ENCODE measurements at places on chromosomes 4 and X. TPM values are rescaled to one million over a fixed set of nuclear protein-coding genes. Genes with fewer than 3 reads are reported as not detected.

DNA sequence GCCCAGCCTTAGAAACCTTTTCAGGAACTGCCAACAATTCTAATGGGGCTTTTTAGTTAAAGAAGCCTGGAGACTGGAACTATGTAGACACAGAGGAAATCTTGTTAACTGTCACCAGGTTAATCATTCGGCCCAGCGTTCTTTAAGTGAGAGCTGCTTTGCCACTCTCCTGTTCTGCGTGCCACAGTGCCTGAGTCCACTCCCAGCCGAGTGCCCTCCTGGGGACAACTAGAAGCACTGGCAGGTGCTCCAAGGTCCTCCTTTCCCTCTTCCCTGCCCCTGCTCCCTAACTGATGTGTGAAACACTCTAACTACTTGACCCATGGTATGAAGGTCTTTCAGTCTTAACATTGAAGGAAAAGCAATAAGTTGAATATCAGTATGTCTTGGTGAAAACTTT, 151.2 kb upstream of the TLL1 start:
- DNase-seq, result no peak

DNA sequence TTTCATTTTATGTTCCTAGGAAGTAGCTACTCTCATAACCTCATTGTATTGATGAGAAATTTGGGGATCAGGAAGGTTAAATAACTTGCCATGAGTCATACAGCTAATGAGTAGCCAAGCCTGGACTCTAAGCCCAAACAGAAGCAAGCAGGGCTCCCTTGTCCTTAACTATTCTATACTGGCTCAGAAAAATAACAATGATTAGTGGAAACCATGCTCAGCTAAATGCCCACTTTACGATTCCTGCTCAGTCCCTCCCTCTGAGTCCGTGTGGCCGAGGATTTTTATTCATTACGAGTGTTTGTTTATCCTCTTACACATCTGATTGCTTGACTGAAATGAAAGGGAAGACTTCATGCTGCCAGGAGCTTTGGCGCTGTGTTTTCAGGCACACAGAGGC, 100.9 kb downstream of the SLC34A2 start:
- DNase-seq, result no peak

DNA sequence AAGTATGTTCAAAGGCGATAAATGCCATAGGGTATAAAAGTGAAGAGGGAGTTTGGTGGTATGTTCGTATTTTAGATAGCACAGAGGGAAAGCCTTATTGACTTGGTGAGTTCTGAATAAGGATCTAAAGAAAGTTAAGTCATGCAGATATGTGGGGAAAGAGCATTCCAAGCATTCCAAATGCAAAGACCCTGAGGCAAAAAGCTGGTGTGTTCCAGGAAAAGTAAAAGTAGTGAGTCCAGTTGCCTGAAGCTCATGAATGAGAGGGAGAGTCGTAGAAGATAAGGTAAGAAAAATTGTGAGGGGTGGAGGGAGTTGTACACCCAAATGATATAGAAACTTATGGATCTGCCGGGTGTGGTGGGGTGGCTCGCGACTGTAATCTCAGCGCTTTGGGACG, 426.7 kb downstream of the RPA4 start:
- no peak for DNase-seq

DNA sequence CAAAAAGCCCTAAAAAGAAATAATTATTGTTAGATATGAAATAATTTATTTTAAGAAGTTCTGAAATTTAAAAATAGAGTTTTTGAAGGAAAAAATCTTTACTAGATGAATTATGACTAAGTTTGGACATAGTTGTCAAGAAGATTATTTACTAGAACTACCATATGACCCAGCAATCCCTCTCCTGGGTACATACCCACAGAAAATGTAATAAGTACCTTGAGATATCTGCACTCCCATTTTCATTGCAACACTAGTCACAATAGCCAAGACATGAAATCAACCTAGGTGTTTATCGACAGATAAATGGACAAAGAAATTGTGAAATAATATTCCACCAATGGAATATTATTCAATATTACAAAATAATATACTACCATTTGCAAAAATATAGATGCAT, 109.9 kb downstream of the PDHA2 start:
- DNase-seq, result no peak

DNA sequence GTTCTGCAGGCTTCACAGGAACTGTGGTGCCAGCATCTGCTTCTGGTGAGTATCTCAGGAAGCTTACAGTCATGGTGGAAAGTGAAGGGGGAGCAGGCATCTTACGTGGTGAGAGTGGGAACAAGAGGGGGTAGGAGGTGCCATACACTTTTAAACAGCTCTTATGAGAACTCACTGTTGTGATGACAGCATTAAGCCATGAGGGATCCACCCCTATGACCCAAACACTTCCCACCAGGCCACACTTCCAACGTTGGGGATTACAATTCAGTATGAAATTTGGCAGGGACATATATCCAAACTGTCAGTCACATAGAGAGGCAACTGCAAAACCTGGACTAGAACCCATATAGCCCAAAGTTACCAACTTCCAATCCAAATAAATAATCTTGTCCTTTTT, 43.1 kb upstream of the ZCCHC12 start:
- no peak for DNase-seq

DNA sequence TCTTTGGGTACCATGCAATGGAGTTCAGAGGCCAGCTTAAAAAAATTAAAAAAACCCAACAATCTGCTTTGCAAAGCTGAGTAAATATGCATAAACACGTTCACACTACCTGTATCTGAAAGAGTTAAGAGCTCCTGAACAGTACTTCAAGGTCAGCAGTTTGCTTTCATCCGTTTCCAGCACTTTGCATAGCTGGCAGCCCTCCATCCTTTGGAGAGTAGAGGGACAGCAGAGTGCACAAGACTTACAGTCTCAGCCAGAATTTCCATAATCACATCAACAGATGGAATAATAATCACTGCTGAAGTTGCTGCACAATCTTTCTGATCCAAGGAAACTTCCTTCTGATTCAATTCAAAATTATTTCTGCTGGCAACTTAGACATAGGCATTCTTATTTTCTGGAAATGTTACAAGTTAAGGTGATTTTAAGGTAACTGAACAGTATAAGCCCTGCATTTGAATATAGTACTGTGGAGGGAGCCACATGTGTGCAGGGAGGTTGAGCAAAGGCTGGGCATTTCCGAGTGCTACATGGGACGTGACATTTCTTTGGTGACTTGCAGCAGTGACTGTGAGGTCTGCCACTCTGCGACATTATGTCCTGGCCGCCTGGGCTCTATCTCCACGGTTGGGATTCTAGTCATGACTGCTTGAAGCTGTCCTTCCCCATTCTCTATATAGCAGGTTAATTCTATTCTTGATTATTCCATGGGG, 73.5 kb upstream of the EMCN start:
- peak; percentile 32 for DNase-seq

DNA sequence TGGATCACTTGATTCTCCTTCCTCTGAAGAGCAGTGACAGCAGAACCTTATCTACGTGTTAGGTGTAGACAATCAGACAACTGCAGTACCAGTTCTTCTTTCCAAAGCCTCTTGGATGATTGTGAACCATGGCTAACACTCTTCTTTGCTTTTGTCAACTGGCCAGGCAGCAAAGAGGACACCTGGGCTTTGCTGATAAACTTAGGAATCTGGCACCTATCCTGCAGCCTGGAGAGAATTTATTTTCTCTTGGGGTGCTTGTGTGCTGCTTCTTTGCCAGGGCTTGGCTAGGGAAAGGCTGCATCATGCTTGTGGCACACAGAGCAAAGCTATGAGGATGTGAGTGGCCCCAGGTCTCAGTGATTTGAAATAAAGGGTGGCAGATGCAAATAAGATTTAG, 77.4 kb downstream of the ANAPC4 start:
- no peak for DNase-seq

DNA sequence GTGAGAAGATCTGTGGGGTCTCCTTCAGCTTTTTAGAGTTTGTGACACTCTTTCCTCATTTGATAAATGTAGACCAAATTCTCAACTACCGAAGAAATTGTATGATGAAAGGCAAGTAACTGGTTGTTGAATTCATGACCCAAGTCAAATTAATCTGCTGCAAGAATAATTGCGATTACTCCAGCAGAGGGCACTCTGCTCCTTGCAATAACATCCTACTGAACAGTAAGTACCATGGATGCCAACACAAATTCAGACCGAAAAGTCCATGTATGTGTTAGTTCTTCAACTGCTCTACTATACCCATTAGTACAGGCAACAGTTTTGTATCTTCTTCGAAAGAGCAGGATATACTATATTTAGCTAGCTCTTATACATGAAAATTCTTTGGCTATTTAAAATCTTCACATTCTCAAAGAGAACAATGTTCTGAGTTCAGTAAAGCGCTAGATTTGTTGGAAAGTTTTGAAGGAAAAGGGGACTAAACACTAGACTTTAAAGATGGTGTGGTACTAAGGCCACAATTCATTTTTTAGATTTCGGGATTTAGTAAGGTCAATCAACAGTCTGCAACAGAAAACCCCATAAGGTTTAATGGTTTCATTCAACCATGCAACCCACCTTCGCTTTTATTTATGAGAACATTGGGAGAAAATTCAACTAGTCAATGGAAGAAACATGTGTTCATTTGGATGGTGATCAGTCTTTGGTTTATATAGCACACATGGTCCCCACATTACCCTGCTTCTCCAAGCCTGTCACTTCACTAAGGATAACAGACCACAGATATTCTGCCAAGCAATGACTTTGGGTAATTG, 105.4 kb upstream of the TBC1D9 start:
- no peak for DNase-seq

- no peak for DNase-seq
Observed at GRCh38 chr4:24979554-24979953, 51.2 kb downstream of the LGI2 start.

DNA sequence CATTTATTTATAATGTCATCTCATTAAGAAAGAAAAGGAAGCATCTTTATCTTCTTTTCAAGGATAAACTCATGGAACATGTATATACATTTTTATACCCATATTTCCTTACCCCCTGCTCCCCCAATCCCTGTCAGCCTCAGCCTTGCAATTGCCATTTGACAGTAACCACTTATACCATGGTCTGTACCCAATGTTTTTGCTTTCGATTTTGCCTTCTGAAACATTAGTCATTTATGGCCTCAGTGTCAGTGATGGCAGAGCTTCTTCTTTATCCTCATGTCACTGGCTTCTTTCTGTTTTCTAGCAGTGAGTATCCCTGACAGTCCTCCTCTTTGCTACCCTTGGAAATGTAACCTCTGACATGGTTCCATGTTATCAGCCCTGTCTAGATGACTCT, 228.4 kb downstream of the SPRY1 start:
- DNase-seq, result no peak

DNA sequence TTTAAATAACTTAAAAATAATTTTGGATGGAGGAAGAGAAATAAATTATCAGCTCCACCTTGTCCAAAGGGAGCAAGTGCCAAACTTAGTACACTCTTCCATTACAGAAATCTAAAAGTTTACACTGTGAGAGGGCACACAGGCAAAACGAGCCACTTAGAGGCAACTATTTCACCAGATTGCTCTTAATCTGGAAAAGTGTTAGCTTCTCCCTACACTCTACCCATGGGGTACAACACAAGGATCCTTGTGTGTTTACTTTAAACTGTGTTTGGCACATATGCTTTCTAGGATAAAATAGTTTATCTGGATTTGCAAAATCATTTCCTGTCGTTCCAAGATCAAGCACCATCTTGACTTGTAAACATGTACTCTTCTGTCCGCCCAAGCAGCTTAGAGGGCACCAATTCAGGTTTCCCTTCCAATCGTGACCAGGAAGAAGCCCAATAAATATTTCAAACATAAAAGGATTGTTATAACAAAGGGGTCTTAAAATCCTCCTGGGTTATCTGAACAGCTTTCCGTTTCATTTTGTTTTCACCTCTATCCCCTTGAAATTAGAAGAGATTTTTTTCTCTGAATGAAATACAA, 29.0 kb upstream of the KDR start:
- no peak for DNase-seq

- DNase-seq, result no peak
Observed at GRCh38 chr4:138348055-138348454, 105.9 kb upstream of the SLC7A11 start.

DNA sequence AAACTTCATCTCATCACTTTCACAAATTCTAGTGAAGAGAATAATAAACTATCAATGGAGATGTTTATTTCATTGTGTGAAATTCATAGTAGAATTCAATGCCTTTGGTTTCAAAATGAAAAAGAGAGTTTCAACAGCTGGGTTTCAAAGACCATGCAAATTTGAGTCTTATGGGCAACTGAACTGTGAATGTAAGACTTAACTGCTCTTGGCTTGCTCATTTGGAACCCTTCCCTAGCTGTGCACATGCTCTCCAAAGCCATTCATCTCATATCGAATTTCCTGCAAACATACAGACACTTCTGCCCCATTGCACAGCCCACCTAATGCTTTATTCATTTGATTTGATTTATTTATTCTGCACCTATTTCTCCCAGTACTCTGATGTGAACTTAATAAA, 154.5 kb downstream of the GRXCR1 start:
- no peak for DNase-seq

DNA sequence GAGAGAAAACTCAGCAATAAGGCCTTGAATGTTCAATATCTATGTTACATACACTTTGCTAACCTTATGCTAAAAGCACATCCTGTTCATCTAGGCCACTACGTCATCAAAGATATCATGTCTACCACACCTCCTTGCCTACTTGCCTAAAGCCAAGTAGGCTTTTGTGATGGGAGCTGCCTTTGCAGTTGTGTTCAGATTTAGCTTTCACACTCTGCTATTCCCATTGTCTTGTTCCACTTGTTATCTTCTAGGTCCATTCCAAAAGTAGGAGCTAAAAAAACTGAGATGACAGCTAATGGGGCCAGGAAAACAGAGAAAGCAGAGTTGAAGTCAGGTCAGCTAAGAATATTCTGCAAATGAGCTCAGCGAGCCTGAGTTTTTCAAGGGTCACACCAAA, 153.6 kb upstream of the EDNRA start:
- DNase-seq, result peak; percentile 13

GRCh38 chr4:108885211-108885610, 122.4 kb upstream of the ETNPPL start:
- no peak for DNase-seq

- no peak for DNase-seq
Observed at GRCh38 chr4:82687531-82687930, 111.1 kb downstream of the SCD5 start.

- DNase-seq, result no peak
Observed at GRCh38 chr4:20723019-20723418, 22.8 kb downstream of the PACRGL start.

GRCh38 chr4:22637306-22637705, 55.4 kb upstream of the GBA3 start:
- no peak for DNase-seq

Gene CTSO
- 8.3 TPM for total RNA-seq

Gene ARMCX1
- total RNA-seq, result 33.3 TPM

Gene ZNF630
- total RNA-seq, result 3.5 TPM

Gene KCND1
- 0.28 TPM for total RNA-seq

Gene ABLIM2
- 18.4 TPM for total RNA-seq

Gene ZDHHC15
- 2.6 TPM for total RNA-seq
